Frontal cortex (tissue), 4 donors: ENCODE measurements at places on chromosomes 1 and 21. TPM values are rescaled to one million over a fixed set of nuclear protein-coding genes. Genes with fewer than 3 reads are reported as not detected.

The BNIPL gene
- total RNA-seq: under 0.01 TPM

The AQP10 gene
- not detected for total RNA-seq

The RNU1-4 gene
- under 0.01 TPM for total RNA-seq

The IRF6 gene
- 0.41 TPM for total RNA-seq

The CD34 gene
- total RNA-seq: 0.82 TPM

The CD101 gene
- total RNA-seq: 0.82 TPM

The PLOD1 gene
- 15.5 TPM for total RNA-seq
